ENCODE measurements at places on chromosomes 16 and 17. TPM values are rescaled to one million over a fixed set of nuclear protein-coding genes. Genes with fewer than 3 reads are reported as not detected.

The EXOC3L1 gene
- not detected for total RNA-seq

The CEP131 gene
- 14.2 TPM for total RNA-seq

The SMPD3 gene
- not detected for total RNA-seq

The CES3 gene
- total RNA-seq = not detected

The SOX8 gene
- total RNA-seq = 0.89 TPM

The NUBP2 gene
- 88.9 TPM for total RNA-seq

The TMEM95 gene
- not detected for total RNA-seq

The CCL17 gene
- total RNA-seq = not detected

The CDH8 gene
- total RNA-seq = not detected

The ABR gene
- 31.0 TPM for total RNA-seq

The C16orf46 gene
- not detected for total RNA-seq

The KRT23 gene
- not detected for total RNA-seq

The PRR29 gene
- total RNA-seq = not detected
